Tongue (tissue), 3 donors: ENCODE measurements at places on chromosomes 2 and 18.

DNA sequence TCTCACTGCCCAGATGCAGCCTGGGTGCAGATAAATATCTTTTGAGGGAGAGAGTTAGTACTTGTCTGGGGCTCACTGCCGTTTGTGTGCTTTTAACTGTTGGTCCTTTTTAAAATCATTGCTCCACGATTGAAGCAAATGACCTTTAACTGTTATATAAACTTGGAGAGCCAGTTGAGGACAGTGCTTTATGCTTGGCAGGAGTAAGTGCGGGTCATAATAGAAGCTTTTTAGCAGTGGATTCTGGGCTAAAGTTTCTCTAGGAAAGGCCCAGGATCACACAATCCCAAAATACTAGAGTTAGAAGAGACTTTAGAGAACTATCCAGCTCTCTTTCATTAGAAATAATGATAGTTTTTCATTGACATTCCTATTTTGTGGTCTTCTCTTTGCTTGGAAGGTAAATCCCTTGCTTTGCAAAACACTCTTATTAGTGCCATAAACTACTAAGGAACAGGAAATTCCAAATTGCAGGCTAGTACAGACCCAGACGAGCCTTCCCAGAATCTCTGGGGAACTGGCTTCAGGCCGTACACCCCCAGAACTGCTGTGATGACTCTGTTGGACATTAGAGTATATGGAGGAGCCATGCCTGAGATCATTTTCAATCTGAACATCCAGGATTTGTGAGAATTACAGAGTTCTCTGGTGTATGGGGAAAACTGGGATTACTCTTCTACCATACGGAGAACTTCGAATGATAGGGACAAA is 19.1 kb downstream of the LIMS1 start:
- DNase-seq = no peak

- no peak for DNase-seq
These were observed 292.5 kb downstream of the ALK start for GRCh38 chr2:29628862-29629261.

GRCh38 chr2:86027922-86028765 is 77.5 kb downstream of the POLR1A start:
- DNase-seq = no peak

DNA sequence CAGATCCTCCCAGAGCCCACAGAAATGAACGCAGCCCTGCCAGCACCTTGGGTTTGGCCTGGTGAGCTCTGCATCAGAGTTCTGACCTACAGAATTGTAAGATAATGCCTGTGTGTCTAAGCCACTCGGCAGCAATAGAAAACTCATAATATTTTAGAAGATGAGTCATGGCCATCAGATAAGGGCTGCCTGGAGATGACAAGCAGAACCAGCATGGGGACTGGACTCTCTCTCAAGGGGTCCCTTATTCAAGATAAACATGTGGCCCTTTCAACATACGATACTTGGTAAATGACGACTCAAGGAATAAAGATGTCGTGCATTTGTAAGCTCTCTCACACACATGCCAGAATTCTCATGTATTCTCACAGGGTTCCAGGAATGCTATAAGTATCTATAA is 8.5 kb upstream of the AGAP1 start:
- no peak for DNase-seq

- DNase-seq = no peak
These were observed 114.1 kb downstream of the NDUFA10 start for GRCh38 chr2:239910851-239911640.

- no peak for DNase-seq
These were observed 87.0 kb downstream of the HDAC4 start for GRCh38 chr2:239313776-239314175.

GRCh38 chr2:28506112-28506910 is 10.5 kb downstream of the PLB1 start:
- no peak for DNase-seq

DNA sequence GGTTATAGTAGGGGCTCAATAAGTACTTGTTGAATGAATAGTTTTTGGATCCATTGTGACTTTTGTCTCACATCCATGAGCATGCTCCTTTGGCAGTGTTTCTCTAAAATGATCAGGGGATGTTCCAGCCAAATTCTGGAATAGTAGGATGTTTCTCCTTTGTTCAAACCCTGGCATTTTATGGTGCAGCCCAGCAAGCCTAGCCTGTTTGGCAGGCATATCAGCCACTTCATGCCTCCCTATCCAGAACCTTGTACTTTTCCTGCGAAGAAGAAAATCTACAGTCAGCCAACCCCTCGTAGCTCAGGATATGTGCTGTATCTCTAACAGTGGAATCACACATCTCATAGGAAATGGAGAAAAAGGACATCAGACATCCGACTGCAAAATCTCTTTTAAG is 27.1 kb upstream of the RPRD1A start:
- no peak for DNase-seq

DNA sequence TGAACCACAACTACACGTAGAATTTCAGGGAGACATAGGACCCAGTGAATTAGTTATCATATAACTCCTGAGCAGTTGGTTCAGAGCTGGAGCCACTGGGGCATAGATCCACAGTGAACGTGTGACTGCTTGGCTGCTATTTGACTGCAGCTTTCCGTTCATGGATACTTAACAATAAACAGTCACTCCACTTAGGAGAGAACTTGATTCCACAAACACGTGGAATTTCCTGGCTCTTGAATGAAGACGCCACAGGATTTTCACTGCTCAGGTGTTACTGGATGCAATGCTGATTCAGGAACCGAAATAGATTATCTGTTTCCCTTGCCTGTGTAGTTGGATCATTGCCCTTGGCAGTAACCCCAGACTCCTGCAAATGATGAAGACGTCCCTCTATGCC is 679.1 kb upstream of the ZEB2 start:
- peak; percentile 53 for DNase-seq

DNA sequence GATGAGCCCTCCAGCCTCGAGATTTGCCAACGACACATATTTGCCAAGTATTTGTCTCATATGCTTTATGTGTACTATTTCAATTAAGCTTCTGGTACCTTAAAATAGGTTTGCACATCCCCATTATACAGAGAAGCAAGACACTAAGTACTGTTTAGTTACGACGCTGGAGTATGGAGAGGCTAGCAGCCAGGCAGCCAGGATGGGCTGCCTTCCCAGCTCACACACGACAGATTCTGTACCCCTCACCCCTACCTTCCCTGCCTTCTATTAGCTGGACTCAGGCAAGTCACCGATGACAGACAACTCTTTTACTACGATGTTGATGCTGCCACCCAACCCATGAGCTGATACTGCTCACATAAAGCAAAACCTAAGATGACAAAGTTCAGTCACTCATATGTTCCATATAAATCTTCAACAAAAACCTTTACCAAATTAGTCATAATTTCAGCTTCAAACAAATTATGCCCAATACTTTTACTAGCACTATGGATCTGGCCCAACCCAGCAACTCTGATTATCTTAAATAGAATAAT is 17.0 kb downstream of the PDIA6 start:
- DNase-seq = no peak

DNA sequence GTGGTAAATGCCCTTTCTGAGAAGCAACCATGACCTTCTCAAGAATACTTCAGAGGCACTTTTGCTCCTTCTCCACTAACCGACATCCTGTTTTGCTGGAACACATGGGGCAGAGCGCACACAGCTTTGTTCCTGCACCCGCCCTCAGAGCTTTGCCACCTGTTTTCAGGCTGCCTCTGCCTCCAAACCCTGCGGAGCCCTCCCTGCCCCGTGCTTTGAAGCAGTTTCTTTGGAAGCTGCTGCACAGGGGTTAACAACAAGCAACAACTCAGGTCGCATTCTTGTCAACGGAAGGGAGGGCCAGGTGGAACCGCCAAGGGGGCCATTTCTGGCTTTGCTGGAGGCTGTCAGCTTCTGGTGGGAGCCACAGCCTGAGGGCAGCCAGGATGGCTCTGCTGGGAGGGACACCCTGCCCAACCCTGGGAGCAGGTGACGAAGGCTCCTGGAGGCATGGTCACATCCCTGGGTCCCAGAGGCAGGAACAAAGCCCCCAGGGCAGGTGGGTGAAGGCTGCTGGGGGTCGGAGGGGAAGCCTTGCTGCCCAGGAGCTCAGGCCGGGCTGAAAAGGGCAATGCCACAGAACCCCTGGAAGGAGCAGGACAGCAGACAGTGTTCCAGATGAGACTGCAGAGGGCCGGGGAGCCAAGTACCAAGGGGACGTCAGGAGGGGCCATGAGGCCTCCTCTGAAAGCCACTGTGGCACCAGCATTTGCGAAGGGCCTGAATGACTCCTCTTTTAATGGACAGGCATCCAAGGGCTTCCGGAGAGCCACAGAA is 46.8 kb downstream of the MRPS5 start:
- peak; percentile 40 for DNase-seq

- DNase-seq = peak; percentile 45
These were observed 43.6 kb downstream of the MAP3K20 start for GRCh38 chr2:173119069-173119807.

DNA sequence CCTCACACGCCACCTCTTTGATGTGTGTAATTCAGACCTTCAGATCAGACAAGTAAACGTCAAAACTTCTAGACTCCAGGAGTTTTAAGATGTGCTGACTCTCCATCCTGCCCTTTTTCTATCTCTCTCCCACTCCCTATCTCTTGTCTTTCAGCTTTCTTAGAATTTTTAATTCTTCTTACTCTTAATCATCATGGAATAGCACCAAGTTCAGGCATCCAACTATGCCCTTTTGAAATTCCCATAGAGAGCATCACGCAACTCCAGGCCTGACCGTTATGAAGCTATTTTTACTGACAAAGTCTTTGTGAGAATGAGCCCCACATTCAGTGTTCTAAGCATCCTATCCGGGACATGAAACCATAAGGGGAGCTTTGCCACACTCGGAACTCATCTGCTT is 62.6 kb downstream of the CTAGE1 start:
- no peak for DNase-seq

GRCh38 chr2:136242100-136242499 is 124.2 kb upstream of the CXCR4 start:
- DNase-seq = no peak

DNA sequence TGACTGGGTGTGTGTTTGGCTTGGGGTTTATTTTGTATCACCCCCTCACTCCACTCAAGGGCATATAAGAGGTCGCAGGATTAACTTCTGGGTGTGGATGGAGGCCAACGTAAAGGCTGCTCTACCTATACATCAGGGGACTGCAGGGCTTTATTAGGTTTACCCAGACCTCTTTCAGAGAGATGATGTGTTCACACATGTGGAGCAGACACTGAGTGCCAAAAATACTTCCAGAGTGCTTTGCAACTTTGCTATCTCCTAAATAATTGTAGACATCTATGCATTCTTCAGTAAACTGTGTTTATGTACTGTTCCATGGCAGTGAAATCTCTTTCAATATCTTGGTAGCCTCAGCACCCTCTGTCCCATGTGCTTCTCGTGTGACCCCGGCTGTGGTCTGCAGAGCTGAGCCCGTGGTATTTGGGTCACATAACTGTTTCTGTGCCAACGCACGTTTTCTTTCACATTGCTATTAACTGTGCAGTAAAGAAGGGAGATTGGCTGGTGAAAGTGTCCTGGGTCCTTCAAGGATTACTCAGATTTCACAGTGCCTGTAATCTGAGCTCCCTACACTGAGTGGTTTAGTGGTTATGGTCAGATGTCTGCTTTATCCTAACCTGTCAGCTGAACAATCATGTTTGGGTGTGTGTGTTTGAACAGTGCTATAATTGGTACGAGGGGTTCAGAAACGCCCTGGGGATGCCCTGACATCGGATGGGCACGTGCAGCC is 208.1 kb downstream of the VAPA start:
- DNase-seq = peak; percentile 80

DNA sequence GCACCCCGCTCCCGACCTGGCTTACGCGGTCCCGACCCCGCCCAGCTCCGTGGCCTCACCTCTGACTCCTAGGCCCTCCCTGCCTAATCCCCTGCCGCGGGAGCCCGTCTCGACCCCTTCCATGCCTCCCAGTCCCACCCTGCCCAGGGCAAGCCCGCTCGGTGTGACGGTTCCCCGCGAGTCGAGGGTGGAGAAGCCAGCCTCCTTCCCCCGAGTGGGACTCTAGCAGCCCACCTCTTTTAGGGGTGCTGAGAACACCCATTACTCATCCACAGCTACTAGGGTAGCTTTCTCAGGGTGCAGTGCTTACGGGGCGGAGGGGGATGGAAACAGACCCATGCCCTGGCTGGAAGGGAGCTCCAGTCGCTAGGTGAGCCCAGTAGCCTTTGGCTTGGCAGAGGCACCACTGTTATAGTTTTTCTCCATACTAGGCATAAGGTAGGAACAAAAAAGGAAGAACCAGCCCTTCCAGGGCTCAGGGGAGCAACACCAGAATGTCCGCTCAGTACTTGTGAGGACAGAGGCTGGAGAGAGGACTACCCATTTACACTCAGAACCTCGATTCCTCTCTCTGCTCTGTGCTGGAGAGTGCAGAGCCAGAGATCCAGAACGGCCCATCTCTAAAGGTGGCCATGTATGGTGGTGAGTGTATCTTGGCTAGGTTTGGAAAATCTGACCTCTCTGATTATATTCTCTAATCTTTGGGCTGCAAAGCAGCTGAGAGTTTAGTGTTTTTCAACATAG is 606 bp downstream of the AGBL5 start:
- no peak for DNase-seq

GRCh38 chr2:216236486-216236885 is 127.3 kb downstream of the XRCC5 start:
- DNase-seq = no peak

DNA sequence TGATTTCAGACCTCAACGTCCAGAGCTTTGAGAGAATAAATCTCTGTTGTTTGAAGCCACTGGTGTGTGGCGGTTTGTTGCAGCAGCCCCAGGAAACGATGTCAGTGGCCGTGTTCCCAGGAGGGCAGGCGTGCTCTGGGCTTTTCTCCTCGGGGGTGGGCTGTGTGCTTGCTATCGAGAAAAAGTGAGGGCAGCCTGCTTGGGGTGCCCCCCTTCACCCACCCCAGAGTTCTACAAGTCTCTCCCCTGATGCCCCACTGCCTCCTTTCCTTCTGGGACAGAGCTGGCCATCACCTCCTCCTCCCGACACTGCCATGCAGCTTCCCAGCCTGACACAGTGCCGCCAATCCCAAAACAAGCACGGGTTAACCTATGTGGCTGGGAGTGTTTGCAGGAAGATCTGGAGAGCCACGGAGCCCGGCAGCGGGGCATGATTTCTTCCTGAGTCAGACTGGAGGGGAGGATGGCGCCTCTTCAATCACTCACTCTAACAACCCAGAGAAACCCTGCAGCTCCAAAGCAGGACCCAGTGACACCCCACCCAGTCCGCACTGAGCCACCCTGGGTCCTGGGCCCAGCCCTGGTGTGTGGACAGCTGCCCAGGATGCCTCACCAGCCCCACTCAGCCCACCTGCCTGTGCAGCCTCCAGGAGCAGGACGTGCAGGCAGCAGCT is 213.7 kb upstream of the RAB6C start:
- no peak for DNase-seq

DNA sequence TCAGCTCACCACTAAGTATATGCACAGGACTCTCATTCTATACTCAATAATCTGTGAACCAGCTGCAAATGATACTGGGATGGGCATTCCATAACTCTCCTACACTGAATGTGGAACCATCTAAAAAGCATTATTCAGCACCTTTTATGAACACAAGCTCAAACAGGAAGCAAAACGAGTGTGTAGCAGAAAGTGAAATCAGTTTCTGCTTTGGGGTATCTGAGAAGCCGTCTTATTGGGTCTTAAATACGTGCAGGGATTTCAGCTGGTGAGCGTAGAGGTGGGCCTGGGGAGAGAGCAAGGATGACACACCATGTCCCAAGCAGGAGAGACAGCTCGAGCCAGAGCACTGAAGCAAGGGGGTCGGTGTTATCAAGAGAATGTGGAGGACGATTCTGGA is 120.0 kb upstream of the TTN start:
- DNase-seq = no peak

- DNase-seq = peak; percentile 75
These were observed 1.4 kb downstream of the NEDD4L start for GRCh38 chr18:58045242-58046092.
